Cerebellum (tissue), 4 donors: ENCODE measurements at places on chromosomes 3 and 15. TPM values are rescaled to one million over a fixed set of nuclear protein-coding genes. Genes with fewer than 3 reads are reported as not detected.

GRCh38 chr15:78855746-78856145 is 16.9 kb upstream of the MORF4L1 start:
- no peak for DNase-seq

GRCh38 chr3:128351546-128351945 is 115.1 kb downstream of the DNAJB8 start:
- DNase-seq = no peak

- DNase-seq = no peak
Observed at GRCh38 chr3:176976586-176976985, 220.7 kb downstream of the TBL1XR1 start.

- peak; percentile 55 for DNase-seq
Observed at GRCh38 chr3:172709774-172710663, 848 bp downstream of the NCEH1 start.

Gene ARPIN
- 16.3 TPM for total RNA-seq

- no peak for DNase-seq
Observed at GRCh38 chr3:67976663-67977062, 322.3 kb upstream of the SUCLG2 start.

DNA sequence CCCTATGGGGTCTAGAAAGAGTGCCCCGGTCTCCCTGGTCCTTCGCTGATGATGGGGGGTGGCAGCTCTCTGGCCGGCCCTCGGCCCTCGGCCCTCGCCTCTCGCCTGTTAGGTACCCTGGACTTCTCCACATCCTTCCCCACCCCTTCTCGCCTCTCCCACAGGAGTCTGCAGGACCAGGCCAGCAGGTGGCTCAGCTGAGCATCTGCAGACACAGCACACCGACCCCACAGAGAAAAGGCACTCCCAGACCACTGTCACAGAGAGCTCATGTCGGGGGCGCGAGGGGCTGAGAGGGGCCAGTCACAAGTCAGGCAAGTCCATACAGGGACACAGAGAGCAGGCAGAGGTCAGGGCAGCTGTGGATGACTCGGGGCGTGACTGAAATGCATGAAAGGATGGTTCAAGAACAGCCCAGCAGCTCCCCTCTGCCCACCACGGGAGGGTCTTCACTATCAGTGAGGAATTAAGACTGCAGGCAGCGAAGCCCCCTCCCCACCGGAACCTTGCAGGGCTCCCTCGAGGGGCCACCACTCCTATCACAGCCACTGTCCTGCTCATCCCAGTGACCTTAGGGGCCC is 181.7 kb upstream of the NSMCE3 start:
- no peak for DNase-seq

Gene C3orf20
- 0.18 TPM for total RNA-seq

GRCh38 chr3:5072100-5072816 is 49.8 kb upstream of the ARL8B start:
- DNase-seq = no peak

Gene SAMD7
- not detected for total RNA-seq

GRCh38 chr15:77671362-77672056 is 38.8 kb upstream of the LINGO1 start:
- no peak for DNase-seq

Gene CLRN1
- not detected for total RNA-seq

Gene GOLGA6L4
- 3.6 TPM for total RNA-seq

GRCh38 chr3:186923241-186923640 is 7.1 kb upstream of the ST6GAL1 start:
- DNase-seq = no peak

DNA sequence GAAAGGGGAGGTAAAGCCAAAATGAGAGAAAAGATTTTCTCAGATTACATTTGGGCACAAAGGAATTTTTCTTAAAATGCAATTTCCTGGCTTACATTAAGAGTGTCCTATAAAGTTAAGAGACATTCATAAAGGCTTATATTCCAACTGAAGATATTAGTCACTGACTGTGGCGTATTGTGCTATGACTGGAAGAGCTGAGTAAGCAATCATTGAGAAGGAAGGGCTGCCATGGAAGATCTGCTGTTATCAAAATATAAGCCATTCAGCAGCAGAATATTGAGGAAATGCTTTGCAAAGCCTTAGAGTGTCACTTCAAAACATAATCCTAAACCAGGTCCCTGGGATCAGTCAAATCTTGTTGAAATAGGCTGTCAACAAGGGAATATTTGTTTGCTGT is 593.9 kb downstream of the TUSC7 start:
- DNase-seq = no peak

Gene PRICKLE2
- 74.8 TPM for total RNA-seq

- DNase-seq = peak; percentile 63
Observed at GRCh38 chr3:13021141-13022114, 51.8 kb downstream of the IQSEC1 start.
